Nucleus accumbens (tissue), 56 donors: ENCODE measurements at places on chromosomes 3 and 15.

- DNase-seq, result no peak
Observed at GRCh38 chr3:127174715-127175140, 18.2 kb upstream of the PRR23E start.

DNA sequence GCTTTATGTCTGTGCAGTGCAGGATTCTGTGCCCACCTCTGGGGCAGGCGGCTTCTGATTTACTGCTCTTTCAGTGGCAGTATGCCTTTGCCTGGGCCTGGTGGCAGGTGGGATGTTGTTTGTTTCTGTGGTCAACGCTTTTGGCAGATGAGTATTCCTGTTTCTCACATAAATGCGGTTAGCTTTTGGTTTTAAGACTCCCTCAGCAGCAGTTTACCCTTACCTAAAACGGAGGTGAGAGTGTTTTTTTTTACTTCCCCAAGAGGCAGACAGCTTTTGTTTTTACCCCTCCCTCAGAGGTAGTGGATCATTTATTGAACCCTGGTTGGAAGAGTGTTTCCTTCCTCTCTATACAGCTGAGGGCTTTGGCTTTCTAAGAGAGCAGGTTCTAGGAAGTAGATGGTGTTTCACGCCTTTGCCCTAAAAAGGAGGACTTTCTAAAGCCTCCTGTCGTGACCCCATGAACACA is 134.1 kb upstream of the PLSCR5 start:
- DNase-seq, result no peak

DNA sequence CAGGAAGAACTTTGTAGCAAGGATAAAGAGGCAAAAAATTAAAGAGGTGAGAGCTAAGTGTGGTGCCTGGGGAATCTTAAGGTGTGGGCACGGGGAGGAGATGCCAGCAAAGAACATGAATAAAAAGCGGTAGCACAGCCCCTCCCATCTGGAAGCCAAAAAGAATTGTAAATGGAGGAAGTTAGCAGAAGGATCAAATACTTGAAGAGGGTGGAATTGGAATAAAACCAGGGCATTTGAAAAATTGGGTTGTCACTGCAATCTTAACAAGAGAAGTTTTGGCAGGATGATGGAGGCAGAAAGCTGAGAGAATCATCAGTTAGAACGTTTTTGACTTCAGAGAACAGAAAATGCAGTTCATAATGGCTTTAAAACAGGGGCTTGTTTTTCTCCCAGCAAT is 2.4 kb downstream of the CCR2 start:
- DNase-seq, result no peak

DNA sequence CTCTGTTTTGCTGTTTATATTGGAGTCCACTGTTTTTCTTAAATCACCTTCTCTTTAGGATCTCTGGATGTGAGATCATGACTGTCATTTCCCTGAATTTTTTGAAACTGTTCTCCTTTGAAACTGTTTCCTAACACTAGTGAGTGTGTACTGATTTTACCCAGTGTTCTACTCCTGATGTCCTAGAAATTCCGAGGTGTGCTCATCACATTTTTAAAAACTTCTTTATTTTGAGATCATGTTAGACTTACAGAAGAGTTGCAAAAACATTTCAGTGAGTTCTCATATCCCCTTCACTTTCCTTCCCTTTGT is 292.6 kb downstream of the NFKBIZ start:
- DNase-seq, result no peak

DNA sequence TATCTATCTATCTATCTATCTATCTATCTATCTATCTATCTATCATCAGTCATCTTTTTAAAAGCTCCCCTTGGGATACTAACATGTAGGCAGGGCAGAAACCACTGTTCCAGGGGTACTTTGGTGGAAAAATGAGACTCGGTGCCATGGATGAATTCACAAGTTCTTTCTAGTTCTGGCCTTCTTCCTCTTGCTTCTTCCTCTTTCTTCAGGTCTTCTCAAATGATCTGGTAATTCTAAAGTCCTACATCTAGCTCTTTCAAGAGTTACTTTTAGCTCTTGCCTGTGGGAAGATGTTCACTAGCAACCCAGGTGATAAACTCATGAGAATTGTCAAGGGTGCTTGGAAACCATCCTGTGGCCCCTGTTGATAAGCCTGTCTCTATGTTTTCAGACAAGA is 168.5 kb upstream of the TBC1D5 start:
- DNase-seq, result no peak

DNA sequence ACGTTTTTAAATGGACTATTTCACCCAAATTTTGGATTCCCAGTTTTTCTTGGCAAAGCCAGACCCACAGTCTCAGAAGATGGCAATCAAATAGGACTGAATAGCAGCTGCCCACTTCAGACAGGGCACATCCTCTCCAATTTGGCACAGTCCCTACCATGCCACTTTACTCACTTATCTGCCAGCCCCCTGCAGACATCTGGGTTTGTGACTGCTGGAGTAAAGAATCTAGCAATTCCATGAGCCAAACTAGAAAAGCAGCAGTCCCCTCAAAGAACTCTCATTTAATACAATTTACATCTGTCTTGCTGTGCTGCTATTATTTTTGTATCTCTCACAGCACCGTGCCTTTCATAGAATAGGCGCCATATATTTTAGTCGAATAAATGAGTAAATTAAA is 16.0 kb upstream of the LRRN1 start:
- no peak for DNase-seq

DNA sequence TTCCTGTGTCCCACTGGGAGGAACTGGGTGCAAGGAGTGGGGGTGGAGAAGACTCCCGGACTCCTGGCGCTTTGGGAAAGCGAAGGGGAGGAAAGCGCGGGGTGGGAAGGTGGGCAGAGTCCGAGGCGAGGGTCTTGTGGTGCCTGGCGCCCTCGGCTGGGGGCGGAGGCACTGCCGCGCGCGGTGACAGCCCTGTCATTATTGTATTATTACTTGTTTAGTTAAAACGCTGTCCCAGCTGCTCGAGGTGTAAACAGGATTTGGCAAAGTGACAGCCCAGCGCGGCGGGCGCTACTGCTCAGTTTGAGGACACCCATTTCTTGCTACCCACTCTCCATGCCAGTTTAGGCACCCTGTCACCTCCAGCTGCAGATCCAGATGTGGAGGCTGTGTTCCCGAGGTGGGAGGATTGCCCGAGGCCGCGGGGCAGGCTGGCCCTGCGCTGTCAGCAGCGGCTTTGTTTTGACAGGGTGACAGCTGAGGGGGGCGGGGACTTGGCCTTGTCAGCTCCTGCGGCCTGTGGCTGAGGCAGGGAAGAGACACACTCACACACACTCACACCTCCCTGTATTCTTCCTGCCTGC is 1.0 kb downstream of the KAT2B start:
- peak; percentile 93 for DNase-seq

DNA sequence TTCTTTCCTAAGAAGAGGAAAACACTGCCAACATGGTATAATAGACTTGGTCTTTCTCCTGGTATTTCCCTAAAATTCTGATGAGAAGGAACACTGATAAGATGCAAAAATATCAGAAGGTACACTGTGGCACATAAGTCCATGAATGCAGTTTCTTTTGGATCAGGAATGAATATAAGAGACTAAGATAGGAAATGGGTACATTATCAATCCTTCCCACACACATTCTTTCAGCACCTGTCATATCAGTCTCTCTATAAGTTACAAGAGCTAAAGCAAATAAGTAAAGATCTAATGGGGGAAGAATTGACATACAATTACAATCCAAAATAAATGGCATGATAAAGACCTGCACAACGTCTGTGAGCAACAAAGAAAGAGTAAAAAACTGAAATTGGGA is 1101.0 kb downstream of the ROBO2 start:
- DNase-seq, result no peak

DNA sequence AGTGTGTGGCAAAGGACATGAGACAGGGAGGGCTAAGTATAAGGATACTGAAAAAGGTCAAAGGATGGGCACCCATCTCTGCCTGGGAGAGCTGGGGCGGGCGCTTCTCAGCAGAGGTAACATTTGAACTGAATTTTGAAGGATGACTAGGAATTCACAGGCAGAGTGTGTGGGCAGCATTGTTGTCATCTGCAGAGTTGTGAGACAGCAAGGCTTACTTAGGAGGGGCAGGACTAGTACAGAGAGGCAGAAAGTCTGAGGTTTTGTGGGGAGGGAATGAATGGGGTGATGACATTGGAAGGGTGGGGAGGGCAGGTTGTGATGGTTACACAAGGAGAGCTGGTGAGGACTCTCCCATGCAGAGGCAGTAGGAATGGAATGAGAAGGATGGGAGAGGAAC is 84.1 kb upstream of the PRR23C start:
- no peak for DNase-seq

DNA sequence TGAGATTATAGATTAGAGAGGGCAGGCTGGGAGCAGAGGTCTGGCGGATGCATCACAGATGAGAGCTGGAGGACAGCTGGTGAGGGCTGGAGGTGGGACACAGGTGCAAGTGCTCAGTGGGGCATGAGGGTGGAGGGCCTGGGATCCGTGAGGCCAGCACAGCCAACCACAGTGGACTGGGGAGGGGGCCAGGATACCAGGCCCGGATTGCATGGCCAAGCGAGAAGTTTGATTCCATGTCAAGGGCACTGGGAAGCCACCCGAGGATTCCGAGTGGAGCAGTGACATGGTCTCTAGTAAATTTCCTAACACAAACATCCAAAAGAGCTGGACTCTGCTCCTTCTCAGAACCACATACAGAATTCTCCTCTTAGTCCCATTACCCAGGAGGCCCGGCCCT is 44.0 kb upstream of the SLC41A3 start:
- DNase-seq, result no peak

DNA sequence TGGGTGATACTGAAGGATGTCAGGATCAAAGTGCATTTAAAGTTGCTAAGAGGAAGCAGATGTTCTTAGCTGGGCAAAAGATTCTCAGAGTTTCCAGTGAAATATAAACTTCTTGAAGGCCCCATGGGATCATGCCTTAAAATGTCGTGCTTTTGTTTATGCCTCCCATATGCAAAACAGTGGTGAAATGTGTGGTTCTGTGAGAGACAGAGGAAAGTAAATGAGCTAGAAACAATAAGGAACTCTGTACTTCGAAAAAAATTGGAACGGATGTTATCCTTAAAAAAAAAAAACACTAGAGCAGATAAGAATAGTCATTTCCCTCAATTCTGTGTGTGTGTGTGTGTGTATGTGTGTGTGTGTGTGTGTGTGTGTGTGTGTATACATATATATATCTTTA is 497.0 kb upstream of the TBL1XR1 start:
- no peak for DNase-seq

GRCh38 chr15:34721802-34722438 is 32.9 kb downstream of the GJD2 start:
- DNase-seq, result peak; percentile 70
